ENCODE measurements at places on chromosomes 7 and 10.

DNA sequence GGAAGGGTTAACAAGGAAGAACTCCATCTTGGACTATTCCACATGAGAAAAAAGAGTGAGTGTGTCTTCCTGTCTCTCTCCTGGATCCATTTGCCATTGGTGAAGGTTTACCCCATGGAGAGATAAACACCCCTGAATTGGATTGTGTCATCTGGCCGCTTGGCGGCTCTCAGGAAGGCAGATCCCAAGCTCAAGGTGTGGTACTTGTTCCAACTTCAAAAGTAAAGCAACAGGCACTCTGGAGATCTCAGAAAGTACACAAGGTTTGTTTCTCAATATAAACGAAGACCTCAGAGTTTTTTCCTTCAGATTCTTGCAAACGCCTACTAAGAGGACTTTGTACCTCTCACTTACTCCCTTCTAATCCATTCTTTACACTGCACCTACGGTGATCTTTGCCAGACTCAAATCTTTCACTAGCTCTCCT lies 116.7 kb downstream of the REEP3 start:
- no peak for DNase-seq

DNA sequence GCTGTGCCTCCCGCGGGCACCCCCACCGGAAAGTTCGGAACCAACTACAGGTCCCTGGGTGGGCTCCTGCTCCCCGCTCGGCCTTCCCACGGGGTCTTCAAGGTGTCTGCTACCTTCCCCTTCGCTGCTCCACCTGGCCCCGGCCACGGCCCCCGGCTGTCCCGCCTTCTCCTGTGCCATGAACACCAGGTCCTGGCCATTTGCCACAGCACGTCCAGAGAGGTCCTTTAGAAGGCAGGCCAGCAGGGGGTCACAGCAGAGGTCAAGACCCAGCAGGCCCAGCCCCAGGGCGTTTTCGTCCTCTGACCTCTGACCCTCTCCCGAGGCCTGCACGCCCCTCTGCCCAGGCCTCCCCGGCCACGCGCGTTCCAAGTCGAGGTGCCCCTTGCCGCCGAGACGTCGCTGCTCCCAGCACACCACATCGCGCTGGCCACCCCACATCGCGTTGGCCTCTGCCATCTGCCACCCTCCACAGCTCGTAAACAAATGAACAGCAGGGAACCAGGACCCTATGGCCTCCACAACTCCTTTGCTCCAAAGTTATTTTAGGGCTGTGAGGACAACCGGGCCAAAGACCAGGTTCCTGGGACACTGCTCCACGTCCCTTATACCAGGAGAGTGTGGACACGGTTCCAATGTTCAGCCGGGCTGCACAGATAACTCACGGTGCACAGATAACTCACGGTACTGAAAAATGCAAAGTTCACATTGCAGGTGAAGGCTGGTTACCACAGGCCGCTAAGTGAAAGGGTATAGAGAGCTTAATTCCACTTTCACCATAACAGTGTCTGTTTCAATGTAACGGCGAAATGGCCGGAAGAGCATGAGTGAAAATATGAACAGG lies 74.3 kb downstream of the CFAP46 start:
- DNase-seq, result no peak

DNA sequence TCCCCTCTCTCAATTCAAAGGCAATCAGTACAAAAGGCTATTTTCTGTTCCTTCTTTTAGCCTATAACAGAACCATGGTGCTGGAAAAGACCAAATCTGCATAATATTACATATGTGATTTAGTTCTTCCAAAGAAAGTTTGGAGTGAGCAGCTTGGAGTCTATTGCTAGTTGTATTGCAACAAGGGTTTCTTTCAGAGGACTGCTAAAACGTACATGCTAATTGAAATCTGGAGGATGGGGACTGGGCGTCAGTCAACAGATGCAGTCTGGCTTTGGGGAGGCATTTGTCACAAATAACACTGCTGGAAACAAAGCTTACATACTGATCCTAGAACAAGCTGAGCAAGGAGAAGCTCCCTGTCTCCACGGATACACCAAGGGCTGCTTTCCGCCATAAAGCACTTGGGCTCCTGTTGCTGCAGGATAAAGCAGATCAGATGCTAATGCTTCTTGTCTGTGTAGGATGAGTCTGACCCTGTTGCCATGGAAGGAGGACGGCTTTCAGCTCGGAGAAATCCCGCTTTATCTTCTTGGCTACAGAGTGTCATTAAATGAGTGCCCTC lies 883.5 kb downstream of the SORCS1 start:
- DNase-seq, result no peak

- peak; percentile 81 for DNase-seq
Measured at GRCh38 chr7:70104243-70104642, 506.0 kb downstream of the AUTS2 start.

- no peak for DNase-seq
Measured at GRCh38 chr7:70764701-70765208, 367.2 kb upstream of the GALNT17 start.

DNA sequence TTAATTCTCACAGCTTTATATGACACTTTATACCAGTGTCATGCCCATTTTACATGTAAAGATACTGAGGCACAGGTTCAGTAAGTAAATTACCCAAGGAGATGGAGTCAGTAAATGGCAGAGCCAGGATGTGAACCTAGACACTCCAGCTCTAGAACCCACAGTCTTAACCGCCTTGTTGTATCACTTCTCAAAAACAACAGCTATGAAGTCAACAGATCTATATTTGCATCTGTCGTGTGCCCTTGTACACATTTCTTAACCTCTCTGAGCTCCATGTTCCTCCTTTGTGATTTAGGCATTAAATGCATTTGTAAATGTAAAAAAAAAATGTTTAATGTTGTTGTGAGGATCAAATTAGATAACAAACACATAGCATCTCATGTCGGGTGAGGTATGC lies 716.2 kb downstream of the SUGCT start:
- no peak for DNase-seq

GRCh38 chr10:74988832-74989561 lies 122.5 kb upstream of the SAMD8 start:
- no peak for DNase-seq

DNA sequence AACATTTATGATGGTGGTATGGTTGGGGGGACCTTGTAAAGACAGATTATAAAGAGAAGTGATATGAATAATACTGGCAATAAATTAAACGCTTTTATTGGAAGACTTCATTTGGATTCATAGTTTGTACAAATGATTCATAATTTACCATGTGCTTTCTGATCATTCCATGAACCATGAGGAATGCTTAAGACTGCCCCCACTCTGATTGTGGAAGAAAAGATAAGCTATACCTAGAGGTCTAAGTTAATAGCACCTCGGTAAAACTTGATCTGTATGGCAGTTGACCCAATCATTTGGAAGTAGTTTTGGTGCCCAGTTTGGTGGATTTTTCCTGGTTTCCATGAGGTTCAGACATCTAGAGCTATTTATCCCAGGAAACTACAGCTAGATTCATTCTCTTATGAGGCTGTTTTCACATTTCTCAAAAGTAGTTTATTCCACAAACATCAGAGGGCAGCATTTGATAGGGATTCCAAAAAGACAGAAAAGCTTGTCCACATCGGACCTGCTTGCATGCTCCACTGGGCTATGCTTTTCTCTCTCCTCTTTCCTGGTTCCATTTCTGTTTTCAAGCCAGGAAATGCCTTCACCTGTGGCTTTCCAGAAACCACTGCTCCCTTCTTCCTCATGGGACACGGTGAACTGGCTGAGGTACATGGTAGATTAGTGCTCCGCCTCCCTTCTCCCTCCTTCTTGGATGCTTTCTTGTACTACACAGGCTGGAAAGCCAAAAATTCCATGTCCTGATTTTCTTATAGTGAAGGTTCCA lies 29.2 kb downstream of the TFAM start:
- DNase-seq, result peak; percentile 65

- no peak for DNase-seq
Measured at GRCh38 chr7:101558742-101559325, 70.3 kb downstream of the MYL10 start.

DNA sequence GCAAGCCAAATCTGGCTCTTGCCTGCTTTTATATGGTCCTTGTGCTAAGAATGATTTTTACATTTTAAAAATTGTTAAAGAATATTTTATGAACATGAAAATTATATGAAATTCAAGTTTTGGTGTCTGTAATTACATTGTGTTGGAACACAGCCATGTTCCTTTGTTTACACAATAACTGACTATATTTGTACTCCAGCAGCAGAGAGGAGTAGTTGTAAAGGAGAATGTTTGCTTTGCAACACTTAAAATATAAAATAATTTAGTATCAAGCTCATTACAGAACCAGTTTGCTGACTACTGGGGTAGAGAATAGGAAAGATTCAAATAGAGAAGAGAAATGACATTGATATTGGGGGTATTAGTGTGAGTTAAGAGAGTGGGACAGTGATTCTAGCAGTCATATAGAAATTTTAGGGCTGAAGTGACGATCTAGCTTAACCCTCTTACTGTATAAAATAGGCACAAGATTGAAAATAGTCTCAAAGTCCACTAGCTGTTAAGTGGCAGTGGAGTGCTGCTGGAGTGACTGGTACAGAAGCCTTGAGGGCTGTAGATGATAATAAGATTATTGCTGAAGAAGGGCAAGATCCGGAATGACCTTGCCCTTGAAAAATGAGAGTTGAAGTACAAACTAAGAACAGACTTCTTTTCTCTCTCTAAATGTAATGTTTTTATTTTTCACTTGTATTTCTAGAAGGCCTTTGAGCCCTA lies 28.2 kb downstream of the SGPL1 start:
- no peak for DNase-seq

- DNase-seq, result no peak
Measured at GRCh38 chr7:86958380-86958779, 101.1 kb downstream of the ELAPOR2 start.

DNA sequence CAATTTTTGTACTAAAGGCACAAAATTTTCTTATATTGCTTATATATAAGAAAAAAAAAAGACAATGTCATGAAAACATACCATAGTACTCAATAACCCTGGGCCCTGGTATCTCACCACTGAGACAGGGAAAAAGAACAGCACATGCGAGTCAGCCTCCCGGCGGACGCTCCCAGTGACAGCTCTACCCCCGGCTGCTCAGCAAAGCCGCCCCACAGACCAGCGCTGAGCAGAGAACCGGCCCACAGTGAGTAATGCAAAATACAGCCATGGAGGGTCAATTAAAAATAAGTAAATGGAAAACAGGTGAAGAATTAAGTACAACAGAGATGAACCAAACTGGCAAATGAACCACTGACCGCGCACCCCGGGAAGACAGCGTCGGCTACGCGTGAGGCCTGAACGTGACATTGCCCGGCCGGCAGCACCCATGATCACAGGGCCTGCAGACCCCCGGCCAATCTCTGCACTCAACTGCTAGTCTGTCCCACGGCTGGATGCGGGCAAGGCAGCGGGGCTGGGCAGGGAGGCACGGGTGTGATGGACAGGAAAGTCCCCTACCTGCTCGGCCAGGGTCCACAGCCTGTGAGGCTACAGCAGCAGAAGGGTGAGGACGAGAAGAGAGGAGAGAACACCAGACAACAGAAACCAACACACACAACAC lies 175.9 kb downstream of the ZMYND11 start:
- DNase-seq, result no peak

- no peak for DNase-seq
Measured at GRCh38 chr7:25970356-25970755, 181.6 kb upstream of the NFE2L3 start.

- peak; percentile 49 for DNase-seq
Measured at GRCh38 chr10:66698069-66698468, 227.8 kb upstream of the LRRTM3 start.

GRCh38 chr7:130943981-130944380 lies 210.0 kb upstream of the KLF14 start:
- no peak for DNase-seq
